Cortex of kidney (tissue), 1 donor: ENCODE measurements at places on chromosomes 5 and 9.

DNA sequence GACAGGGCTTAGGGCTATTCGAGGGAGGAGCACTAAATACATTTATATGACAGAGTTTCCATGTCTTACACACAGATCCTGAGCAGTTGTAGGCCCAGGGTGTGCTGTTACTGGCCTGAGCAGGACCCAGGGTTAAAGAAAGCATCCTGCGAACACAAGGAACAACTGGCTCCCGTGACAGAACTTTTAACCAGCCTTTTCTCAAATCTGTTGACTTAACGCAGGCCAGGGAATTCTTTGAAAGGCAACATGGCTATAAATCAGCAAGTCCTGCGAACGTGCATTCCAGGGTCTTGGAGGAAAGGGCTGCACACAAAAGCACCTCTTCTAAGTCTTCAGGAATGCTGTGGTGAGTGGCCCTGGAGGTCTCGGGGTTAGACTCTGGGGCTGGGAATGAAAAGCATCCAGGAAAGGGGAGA is 45.2 kb upstream of the ANKRD55 start:
- no peak for DNase-seq

- no peak for DNase-seq
Measured at GRCh38 chr9:4490705-4491625, 697 bp downstream of the SLC1A1 start.

DNA sequence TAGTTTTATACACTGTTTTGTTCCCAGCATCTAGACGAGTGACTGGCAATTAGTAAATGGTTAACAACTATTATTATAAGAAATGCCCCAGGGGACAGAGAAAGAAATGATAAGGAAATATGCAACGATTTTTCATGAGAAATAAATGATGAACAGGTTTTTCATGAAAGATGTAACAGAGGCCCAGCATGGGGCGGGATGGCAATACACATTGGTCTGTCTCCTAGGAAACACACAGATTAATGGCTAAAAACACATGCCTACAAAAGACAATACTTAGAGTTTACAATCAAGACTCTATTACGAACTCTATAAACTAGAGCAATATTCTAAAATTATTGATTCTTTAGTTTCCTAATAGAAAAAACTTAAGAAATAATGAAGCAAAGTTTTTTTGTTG is 441.5 kb upstream of the CDH9 start:
- no peak for DNase-seq

DNA sequence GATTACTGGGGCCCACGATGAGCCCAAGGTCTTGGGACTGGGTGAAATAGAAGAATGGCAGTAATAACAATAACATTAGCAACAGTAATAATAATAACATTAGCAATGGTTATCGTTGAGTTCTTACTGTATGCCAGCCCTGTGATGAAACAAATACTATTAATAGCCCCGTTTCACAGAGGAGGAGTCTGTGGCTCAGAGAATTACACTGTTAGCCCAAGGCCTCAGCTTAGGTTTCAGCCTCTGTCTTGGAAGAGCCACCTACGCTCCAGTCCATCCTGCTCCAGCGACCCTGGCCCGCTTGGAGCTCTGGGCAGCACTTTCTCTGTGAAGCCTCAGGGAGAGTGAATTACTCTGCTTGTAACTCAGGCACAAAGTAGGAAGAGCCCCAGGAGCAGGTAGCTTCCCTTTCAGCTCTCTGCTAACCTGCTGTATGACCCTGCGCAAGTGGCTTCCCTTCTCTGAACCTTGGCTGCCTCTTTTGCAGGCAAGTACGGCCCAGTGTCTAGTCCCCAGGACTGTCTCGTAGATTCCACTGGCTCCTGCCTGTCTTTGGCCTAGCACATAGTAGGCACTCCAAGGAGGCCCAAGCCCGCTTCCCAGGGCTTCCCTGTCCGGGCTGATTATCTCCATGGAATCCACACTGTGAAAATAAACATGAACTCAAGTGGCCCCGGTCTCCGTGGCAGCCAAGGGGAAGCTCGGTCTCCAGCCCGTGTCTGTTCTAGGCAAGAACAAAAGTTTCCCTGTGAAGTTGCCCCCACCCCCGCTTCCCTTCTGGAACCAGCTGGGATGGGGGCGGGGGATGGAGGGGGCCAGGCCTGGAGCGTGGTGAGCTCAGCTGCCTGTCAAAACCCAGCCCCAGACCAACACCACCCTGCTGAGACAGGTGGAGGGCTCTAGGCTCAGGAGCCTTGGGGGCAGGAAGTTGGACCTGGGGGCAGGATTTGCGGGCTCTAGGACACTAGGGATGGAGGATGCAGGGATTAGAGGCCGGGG is 26.2 kb upstream of the LMX1B start:
- no peak for DNase-seq

GRCh38 chr9:6911901-6912638 is 154.3 kb downstream of the KDM4C start:
- DNase-seq = no peak

- no peak for DNase-seq
Measured at GRCh38 chr9:38278931-38279679, 113.4 kb upstream of the ALDH1B1 start.

DNA sequence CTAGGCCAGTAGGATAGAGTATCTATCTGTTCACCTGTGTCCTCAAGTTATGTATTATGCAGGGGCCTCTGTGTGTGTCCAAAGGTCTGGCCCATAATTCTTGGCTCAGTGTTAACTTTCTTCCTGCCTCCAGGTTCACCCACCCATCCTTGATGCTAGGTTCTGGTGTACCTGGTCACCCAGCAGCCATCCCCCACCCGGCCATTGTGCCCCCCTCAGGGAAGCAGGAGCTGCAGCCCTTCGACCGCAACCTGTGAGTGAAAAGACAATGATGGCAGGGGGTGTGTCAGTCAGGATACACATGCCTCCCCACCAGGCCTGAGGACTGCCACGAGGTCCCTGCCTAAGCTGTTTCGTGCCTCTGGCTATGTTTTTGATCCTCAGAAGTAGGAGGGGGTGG is 27.6 kb downstream of the TCF7 start:
- DNase-seq = no peak

GRCh38 chr9:137613259-137613658 is 5.5 kb upstream of the EHMT1 start:
- DNase-seq = no peak

- DNase-seq = no peak
Measured at GRCh38 chr5:160165137-160166068, 46.2 kb upstream of the PWWP2A start.

GRCh38 chr5:8135742-8136141 is 266.8 kb downstream of the MTRR start:
- no peak for DNase-seq
